ENCODE measurements at places on chromosomes 1 and 21. TPM values are rescaled to one million over a fixed set of nuclear protein-coding genes. Genes with fewer than 3 reads are reported as not detected.

The RGS8 gene
- not detected for total RNA-seq

The GPR25 gene
- not detected for total RNA-seq

The ITLN2 gene
- total RNA-seq, result not detected

The KIF17 gene
- 0.94 TPM for total RNA-seq

The FAM131C gene
- total RNA-seq, result 0.15 TPM

The DNM3 gene
- total RNA-seq, result 0.47 TPM

The ZSWIM5 gene
- total RNA-seq, result not detected

The CNKSR1 gene
- 14.1 TPM for total RNA-seq

The TMEM51 gene
- total RNA-seq, result 18.3 TPM

The LINGO4 gene
- not detected for total RNA-seq

Measured in hair follicular keratinocyte (primary cell).